ENCODE measurements at places on chromosomes 1 and 21. TPM values are rescaled to one million over a fixed set of nuclear protein-coding genes. Genes with fewer than 3 reads are reported as not detected.

SETSIP gene
- total RNA-seq: not detected

- DNase-seq: no peak
Observed at GRCh38 chr1:183365676-183366075, 52.5 kb downstream of the NMNAT2 start.

DNA sequence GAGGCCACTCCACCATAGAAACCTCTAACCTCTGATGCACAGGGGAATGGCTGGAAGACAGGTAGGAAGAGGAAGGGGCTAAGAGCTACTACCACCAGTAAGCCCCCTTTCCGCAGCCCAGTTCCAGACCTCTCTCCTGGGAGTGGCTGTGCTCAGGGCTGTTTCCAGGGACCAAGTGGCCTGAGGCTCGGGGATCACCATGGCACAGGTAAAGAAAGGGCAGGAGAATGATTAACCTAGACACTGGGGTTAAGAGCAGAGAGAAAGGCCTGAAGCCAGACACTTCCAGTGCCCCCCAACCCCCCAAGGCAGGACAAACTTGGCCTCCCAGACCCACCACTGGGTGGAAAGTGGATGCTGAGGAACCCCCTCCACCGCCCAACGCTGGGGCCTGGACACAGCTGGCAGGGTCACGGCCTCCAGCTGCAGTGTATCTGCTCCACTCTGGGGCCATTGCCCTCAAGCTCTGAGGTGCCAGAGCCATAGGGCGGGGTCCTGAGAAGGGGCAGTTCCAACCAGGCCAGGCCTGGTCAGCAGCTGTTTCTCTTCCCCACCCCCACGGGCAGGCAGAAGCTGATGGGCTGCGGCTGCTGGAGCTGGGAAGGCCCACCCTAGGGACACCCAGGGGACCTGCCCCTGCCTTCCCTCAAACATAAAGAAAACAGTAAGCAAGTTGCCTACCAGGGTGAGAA, 2.6 kb downstream of the TAGLN2 start:
- no peak for DNase-seq

DNA sequence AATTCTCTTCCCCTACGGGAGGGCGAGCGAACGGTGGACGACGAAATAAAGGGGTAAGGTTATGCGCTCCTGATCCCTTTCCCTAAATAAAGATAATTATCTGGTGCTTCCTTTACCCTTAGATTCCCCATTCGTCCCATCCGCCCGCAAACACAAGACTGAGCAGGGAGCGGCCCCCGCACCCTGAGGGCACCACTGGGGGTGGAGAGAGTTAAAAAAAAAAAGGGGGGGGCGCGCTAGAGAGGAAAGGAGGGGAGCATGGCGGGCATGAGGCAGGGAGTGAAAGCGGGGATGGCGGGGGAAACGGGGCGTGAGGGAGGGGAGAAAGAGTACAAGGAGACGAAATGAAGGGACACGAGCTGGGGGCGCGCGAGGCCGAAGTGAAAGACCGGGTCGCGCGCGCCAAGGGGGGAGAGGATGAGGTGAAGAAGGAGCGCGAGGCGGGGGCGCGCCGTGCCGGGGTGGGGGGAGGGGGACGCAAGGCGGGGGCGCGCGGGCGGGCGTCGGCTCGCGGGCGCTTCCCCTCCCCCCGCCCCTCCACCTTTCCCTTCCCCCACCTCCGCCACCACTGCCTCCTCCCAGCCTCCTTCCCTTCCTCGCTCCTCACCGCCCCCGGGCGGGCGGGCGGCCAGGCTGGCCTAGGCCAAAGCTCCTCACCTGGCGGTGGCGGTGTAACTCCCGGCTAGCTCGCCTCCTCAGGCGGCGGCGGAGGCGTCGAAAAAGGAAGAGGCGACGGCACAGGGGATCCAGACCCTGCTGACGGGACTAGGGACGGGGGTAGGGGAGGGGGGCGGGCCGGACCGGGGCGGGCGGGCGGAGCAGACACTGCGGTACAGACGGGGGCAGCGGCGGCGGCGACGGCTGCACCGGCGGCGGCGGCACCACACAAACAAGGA, 448 bp downstream of the GATAD2B start:
- peak; percentile 89 for DNase-seq

GRCh38 chr1:7561936-7562728, 209.0 kb upstream of the VAMP3 start:
- no peak for DNase-seq
